ENCODE measurements at places on chromosomes 2 and 18.

DNA sequence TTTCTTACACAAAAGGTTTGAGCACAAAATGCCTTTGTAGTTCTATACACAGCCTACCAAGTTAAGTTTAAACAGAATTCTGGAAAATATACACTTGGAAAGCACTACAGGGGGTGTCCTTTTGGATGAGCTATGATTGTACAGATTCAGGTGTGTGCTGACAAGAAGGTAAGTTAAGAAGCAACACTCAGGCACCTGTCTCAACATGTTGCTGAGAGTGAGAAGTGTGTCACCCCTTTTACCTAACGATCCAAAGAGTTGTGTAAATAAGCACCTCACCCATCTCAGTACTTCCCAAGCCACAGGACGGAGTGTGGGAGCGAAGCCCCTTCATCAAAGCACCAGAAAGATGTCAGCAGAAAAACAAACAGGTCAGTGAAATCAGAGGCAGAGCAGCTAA, 109.5 kb upstream of the DAPL1 start:
- no peak for DNase-seq

DNA sequence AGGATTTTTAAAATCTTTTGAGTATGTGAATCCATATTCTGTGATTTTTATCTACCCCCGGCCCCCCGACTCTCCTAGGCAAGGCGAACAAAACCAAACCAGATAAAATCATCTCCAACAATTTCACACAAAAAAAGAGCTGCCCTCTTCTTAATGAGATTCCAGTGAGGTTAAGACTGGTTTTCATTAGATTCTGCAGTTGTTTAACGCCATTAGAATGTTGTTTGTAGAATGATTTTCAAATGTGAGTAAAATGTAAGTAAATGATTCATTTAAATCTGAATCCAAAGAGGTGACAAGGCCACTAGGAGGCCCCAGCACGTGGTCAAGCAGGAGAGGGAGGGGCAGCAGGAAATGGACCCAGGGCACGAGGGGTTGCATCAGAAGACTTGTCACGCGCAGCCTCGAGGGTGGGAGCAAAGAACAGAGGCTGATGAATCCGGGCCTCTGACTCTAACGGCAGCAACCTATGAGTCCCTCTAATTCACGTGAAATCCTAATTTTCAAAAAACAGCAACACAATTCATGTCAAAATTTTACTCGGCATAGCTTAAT, 24.3 kb upstream of the KLHL29 start:
- no peak for DNase-seq

DNA sequence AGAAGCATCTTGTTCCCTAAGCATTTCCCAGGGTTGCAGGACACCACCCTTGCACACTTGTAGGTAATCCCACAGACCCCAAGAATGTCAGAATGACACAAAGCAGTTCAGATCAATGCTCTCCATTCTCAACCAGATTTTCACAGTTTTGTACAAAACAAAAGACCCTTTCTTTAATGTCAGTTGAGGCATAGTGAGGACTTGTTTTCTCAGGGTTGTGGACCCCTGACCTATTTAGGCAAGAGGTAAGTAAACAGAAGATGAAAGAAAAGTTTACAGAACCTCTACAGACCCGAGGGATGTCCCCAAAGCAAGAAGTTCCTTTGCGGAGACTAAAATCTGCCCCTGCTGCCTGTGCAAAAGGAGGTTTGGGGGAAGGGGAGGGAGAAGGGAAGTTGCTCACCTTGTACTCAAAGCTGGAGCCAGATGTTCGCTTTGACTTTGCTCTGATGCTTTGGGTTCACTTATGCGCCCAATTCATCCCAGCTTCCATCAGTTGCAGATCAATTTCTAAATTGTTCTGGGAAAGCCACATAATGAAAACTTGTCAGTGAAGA, 635.4 kb downstream of the EPHA4 start:
- DNase-seq, result no peak

DNA sequence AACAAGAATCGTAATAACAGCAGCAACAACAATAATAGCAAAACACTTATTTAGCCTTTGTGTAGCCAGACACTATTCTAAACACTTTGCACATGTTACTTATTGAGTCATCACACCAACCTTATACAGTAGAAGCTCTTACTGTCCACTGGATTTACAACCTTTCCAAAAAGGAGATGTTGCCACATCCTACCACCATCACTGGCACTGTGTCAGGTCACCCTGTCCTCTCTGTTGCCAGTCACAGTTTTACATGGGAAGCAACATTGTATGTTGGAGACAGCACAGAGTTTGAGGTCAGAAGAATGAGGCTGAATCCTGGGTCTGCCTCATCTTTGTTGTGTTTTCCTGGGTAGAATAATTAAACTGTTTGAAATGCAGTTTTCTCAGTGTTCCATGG, 201.4 kb upstream of the EPAS1 start:
- DNase-seq, result no peak

- no peak for DNase-seq
Measured at GRCh38 chr18:41553716-41554115, 401.3 kb upstream of the PIK3C3 start.

DNA sequence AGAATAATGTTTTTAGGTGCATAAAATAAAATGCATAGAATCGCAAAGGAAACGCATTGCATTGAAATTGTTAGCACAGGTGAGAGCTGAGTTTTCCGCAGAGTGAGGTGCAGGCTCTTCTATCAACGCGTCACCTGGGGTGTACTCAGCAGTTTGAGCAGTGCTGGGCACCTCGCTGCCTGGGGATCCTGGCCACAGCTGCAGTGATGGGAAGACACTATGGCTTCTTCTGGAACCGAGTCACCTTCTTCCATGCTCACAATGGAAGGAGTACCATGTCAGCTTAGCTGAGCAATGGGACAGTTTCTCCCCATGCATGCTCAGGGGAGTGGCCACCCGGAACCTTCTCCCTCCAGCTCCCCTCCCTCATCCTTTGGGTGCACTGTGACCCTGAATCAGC, 95.4 kb upstream of the OTOS start:
- no peak for DNase-seq

DNA sequence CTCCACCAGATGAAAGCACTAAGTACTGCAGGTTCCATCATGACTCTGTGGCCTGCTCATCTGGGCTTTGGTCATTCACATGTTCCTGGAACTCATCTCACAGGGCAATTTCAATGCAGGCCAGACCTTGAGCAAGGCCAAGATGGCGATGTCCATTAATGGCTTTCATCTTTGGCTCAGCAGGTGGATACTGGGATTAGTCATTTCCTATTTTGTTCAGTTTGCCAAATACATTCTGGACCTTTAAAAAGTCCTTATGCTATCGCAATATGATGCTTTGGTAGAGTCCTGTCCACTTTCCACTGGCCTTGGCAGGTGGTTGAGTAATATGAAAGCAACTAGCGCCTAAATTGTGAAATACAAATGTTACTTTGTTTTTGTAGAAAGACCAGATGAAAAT, 170.1 kb upstream of the REV1 start:
- DNase-seq, result no peak

DNA sequence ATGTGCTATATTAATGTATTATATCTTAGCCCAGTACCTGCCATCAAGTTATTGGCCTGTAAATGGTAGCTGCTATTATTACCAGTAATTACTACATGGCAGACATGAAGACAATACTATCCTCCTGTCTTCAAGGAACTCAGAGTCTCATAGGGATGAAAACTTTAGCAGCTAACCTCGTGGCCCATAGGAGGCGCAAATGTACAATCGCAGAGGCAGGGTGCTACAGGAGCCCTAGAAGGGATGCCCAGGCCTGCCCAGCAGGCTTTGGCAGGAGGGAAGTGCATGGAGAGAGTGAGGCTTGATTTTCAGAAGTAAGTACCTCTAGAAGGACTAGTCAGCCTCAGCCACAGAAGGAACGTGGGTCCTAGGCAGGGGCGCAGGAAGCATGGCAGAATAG, 44.7 kb upstream of the KIDINS220 start:
- DNase-seq, result no peak

DNA sequence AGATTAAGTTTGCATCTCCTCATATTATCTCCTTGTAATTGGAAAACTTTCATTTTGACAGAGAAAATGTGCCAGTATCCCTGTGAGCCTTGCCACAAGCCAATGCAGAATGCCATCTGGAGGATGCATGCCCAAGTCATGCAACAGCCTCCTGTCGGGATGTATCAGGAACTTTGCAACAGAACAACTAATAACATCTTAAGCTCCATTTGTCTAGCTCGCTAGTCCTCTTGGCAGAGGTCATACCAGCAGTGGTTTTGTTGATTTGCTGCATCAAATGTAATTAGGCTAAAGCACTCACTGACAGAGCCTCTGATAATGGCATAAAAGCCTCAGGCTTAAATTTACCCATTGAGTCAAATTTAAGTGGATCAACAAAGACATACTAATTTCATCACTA, 125.8 kb downstream of the UBE2E3 start:
- DNase-seq, result no peak
